ENCODE measurements at places on chromosomes 7 and 10.

- DNase-seq = no peak
Observed at GRCh38 chr7:41156268-41156667, 546.6 kb downstream of the INHBA start.

DNA sequence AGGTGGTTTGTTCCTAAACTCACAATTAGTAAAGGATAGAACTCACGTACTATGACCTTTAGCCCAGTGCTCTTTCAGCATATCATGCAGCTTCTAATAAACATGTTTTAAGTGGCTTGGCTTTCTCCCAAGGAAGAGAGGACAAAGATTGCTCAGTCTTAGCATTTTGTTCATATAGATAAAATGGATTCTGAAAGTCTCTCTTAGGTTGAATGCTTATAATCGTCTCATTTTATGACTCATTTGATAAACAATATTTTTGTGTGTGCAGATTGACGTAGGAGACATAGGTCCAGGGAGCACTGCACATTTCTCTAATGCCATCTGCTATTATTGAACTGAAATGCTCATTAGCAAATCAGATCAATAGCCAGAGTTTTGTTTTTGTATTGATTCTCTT is 44.8 kb downstream of the GNAT3 start:
- no peak for DNase-seq

GRCh38 chr7:102096706-102097427 is 189.8 kb upstream of the SH2B2 start:
- no peak for DNase-seq

GRCh38 chr7:1291845-1292765 is 59.4 kb downstream of the UNCX start:
- DNase-seq = no peak

DNA sequence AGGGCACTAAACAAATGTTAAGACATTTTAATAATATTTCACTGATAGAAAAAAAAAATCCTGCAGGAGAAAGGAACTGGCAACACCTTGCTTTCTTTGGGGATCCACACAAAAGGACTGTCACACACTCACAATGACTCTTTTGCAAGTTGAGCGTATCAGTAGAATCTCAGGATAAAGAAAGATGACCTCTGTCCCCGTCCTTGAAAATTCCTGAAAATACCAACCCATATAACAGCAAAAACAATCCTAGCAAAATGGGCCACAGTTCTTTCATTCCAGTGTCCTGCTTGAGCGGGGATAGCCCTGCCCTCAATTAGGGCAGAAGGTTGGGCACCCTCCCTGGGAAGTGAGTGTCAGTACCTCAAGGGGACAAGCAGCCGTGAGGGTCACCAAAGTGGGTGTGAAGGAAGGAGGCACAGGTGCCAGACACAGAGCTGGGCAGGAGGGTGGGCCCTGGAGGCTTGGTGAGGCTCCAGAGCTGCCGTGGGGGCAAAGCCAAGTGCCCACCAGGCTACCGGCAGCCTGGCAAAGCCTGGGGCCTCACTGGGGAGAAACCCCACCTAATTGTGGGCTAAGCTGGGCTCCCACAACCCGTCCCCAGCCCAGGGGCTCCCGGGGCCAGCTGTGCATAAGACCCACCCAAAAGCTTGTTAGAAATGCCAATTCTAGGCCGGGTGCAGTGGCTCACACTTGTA is 2.8 kb downstream of the WDR86 start:
- DNase-seq = no peak

DNA sequence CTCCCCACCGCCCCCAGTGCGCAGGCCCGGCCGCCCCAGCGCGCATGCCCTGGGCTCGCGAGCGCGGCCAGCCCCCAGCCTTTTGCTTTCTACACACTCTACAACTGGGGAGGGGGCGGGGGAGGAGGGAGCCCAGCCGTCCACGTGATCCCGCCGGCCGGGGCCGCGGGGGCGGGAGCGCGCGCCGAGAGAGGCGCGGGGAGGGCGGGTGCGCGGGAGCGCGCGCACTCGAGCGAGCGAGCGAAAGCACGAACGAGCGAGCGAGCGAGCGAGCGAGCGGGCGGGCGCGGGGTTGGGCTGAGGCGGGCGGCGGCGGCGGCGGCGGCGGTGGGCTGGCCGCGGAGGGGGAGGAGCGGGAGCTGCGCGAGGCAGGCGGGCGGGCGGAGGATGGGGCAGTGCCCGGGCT is at the start of gene AUTS2:
Gene AUTS2, plus strand, starts transcription at position 395 of the 406 bp plus-strand sequence. CDS start 1,179 bp downstream, outside the sequence.
- DNase-seq = peak; percentile 45

DNA sequence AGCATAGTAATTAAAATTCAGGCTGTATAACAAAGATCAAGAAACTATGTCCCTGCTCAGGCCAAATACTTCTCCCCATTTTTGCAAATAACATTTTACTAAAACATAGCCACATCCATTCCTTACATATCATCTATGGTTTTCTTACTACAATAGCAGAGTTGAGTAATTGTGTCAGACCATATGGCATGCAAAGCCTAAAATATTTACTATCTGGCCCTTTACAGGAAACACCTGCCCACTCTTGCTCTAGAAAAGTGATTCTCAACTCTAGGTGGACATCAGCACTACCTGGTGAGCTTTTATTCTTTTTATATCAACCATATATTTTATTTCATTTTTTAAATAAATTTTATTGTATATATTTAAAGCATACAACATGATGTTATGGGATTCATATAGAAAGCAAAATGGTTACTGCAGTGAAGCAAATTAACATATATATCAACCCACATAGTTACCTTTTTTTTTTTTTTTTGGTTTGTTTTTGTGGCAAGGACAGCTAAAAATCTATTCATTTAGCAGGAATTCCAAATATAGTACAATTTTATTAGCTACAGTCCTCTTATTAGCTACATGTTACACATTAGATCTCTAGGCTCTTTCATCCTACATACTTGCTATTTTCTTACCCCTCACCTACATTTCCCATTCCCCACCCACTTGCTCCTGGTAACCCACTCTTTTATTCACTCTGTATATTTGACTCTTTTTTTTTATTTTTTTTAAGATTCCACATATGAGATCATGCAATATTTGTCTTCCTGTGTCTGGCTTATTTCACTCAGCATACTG is 19.6 kb downstream of the ABI1 start:
- DNase-seq = no peak

GRCh38 chr7:79093421-79093820 is 360.0 kb downstream of the MAGI2 start:
- no peak for DNase-seq

- no peak for DNase-seq
Observed at GRCh38 chr7:135960709-135961451, 16.3 kb downstream of the MTPN start.

DNA sequence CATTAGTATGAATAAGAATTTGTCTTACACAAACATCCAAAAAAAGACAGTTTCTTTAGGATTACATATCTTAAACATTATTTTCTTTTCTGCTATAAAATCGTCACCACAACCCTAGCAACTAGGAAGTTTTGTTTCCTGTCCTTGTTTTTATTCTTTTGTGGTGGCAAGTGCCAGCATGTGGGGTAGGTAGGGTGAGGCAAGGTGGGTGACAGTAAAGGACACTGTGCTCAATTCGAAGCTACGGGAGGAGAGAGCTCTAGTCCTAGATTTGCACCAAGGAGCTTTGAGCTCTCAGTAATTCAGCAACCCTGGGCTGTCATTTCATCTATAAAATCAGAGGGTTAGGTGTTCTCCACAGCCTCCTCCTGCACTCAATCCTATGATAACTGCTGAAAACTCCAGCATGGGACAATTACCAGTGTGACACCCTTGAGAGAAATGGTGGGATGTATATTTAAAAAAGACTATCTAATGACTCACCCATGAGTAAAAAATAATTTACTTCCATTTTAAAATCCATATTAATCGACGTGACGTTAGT is 187.1 kb downstream of the FAM107B start:
- no peak for DNase-seq

DNA sequence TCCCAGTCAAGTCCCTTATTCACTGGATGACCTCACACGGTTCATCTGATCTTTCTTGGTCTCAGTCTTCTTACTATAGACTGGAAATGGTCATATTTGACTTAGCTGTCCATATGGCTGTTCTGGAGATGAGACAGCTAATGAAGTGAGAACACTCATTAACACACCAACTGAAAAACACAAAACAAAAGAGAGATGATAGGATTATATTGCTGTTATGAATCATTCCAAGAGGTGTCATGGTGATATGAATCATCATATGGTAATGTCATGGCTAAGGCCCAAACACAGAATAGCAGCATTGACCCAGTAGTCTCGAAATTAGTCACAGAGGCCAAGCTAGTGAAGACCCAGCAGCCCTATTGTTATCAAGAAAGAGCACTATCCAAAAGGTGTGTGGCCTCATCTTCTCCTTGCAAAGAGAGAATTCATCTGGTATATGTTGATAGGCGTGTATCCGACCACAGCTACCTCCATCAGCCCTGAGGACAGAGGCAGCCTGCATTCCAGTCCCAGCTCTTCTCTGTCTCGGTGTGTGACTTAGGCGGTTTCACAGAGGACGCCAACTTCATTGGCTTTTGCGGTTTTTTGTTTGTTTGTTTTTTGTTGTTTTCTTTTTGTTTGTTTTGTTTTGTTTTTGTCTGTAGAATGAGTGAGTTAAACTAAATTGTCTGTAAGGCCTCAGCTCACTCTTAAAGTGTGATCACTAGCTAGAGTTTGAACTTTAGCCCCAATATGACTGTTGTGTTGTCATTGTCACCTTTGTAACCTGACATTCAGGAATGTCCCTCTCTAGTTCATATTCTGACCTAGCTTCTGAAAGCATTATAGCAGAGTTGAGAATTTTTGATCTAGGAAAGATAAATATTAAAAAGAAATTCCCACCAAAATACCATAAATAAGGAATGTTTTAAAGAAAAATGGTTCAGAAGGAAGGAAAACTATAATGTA is 97.4 kb upstream of the PDCD4 start:
- DNase-seq = peak; percentile 47

GRCh38 chr7:37491919-37492694 is 43.4 kb upstream of the ELMO1 start:
- DNase-seq = no peak

GRCh38 chr7:42065942-42066341 is 171.1 kb downstream of the GLI3 start:
- DNase-seq = no peak

GRCh38 chr7:94008537-94008936 is 4.4 kb upstream of the BET1 start:
- DNase-seq = no peak

DNA sequence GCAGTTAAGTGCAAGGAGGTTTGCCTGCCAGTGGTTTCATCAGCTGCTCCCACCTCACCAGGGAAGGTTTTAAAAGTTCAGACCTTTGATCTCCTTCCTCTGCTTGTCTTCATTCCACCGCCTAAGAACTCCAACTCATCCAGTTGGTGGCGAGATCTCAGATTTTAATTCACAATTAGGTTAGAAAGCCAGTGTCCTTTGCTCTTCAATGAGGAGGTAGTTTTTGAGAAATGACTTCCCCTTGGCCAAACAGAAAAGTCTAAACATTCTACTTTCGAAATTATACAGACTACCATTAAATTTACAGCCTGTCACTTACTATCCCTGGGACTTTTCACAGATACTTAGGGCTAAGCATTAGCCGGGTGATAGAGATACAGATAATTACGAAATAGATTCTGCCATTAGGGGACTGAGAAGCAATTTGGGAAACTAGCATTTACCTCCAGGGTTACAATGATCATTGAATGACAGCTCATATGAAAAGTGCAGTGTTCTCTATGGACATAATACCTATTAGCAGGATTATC is 513.4 kb upstream of the GHITM start:
- DNase-seq = no peak

GRCh38 chr7:816751-817671 is 15.3 kb upstream of the SUN1 start:
- DNase-seq = peak; percentile 58

GRCh38 chr7:33862946-33863814 is 42.2 kb upstream of the BMPER start:
- no peak for DNase-seq

DNA sequence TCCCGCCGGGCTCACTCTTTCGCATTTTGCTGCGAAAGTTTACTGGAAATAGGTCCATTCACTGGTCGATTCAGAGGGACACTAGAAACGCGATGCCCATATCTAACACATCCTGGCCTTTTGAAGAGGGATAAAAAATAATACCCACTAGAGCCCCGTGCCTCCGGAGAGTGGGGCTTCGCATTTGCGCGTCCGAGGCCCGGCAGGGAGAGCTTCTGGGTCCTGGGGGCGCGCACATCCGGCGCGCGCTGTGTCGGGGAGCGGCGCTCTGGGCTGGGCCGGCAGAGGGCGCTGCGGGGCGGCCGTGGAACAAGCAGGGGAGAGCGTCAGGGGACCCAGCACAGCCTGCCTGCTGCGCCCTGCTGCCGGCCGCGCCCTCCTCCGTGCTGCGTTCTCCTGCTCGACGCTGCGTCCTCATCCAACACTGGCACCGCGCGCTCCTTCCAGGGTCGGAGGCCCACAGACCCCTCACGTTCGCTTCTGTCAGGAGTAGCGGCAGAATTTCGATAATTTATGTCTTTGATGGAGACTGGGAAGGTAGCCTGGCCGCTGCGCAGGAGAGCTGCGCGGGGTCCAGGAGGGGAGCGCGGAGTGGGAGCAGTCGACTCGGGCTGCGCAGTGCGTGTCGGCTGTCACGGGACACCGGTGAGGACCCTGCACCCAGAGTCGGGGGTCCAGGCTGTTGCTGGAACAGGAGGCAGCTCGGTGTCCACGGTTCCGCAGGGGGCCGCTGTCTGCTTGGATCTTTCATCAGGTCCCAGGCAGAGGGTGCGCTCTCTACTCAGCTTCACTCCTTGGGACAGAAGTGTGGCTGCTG is 41.5 kb upstream of the ZNF32 start:
- DNase-seq = peak; percentile 86

GRCh38 chr10:71684356-71685173 is 35.0 kb downstream of the C10orf105 start:
- peak; percentile 15 for DNase-seq

- no peak for DNase-seq
Observed at GRCh38 chr10:43680035-43680434, 31.4 kb upstream of the ZNF32 start.

GRCh38 chr10:103491729-103492364 is 1.7 kb upstream of the NEURL1 start:
- DNase-seq = no peak

GRCh38 chr10:6778992-6779701 is 199.1 kb upstream of the PRKCQ start:
- DNase-seq = no peak

DNA sequence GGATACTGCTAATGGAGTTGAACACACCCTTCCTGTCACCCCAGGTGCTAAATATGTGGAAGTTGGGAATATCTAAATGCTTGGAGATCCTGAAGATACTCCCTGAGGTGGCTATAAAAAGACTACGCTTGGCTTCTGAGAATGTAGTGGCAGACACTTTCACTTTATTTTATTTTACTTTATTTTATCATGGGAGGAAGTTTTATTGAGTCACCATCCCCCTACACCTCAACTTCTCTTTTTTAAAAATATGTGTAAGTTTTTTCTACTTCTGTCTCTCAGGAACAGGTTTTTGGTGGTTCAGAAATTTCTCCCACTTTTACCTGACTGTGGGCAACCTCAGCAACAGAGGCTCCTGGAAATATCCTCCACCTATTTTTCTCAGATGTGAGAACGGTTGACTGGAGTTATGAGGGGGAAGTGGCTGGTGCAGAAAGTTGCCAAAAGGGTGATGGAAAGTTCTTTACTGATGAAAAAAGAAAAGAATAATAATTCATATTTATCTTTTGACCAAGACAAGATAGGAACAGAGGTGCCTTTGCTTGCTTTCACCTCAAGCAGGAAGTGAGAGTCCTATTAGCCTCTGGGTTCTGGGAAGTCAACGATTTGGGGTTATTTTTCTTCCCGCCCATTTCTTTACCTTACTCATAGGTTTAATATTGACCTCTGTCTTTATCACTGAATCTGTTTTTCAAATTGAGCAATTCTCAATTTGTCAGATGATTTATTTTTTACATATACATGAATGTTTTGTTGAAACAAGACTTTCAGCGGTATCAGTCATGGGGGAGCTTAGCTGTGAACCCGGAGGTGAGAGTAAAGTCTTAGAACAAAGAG is 103.6 kb downstream of the AHR start:
- peak; percentile 11 for DNase-seq
